ENCODE measurements at places on chromosomes 6 and 20.

- DNase-seq, result no peak
Observed at GRCh38 chr6:18352842-18353241, 34.3 kb upstream of the RNF144B start.

GRCh38 chr20:20430066-20430465 lies 62.2 kb downstream of the INSM1 start:
- no peak for DNase-seq

DNA sequence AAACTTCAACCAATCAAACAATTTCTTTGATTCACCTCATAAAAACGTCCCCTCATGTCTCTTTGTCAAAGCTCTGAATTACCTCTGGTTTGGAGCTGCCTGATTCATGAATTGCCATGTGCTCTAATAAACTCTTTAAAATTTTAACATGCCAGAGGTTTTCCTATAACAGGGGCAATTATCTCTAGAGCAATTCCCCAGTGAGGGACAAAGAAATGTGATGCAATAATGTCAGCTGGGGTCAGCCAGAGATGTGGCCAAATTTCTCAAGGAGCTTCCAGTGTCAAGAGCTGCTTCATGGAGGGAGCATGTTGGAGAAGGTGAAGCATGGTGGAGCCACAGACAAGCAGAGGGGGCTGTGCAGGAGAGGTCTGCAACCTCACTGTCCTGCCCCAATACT lies 38.7 kb upstream of the RFPL4B start:
- no peak for DNase-seq

DNA sequence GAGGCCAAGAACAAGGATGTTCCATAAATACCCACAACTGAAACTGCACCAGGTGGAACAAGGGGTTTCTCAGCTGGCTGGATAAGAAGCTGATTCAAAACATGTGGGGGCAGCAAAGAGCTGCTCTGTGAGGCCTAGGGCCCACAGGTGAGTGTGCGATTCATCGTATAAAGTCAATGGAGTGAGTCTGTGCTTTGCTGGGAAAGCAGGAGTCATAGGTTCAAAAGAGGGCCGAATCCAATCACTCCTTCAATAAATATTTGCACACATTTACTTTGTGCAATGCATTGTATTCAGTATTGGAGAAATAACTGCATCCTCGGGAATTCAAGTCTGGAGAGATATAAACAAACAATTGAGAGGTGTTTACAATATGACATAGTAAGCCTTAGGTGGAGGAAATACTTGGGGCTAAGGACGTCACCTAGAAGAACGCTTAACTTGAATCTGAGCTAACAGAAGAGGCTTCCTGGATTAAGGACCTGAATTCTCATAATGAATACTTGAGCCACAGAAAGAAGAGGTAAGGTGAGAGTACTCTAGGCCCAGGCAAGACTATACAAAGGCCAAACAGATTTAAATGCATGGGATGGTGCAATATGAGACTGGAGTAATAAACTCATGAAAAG lies 83.7 kb upstream of the TMEM30A start:
- peak; percentile 4 for DNase-seq

GRCh38 chr20:10654630-10655029 lies 19.2 kb downstream of the JAG1 start:
- no peak for DNase-seq
